ENCODE measurements at places on chromosomes 4 and X.
A peak's percentile ranks its signal among the peaks of the same experiment; 100 is the strongest.

DNA sequence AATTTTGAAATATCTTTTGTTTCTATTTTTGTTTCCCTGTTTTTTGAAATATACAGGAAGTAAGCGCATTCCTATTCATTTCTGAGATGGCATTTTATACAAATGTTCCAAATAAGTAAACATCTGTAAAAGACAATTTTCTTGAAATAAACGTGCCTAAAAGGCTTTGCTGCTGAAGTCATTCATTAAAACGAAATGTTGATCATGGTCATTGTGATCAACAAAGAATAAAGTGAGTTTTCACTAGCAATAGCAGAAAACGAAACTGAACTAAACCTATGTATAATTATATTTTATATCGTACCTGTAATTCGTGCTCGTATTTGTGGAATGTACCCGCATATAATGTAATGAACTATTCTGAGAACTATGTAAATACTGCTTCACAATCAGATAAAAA lies 221.2 kb downstream of the MGST2 start:
- no peak for DNase-seq

DNA sequence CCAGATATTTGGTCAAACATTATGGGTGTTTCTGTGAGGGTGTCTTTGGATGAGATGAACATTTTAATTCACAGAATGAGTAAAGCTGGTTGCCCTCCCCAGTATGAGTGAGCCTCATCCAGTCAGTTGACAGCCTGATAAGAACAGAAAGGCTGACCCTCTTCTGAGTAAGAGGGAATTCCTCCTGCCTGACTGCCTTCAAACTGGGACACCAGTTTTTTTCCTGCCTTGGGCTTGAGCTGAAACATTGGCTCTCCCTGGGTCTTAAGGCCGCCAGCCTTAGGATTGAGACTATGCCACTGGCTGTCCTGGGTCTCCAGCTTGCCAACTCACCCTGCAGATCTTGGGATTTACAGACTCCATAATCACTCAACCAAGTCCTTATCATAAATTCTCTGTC lies 14.5 kb upstream of the MAML3 start:
- DNase-seq = no peak

- DNase-seq = peak; percentile 78
These were observed 74.9 kb downstream of the PRRG1 start for GRCh38 chrX:37424000-37424429.

GRCh38 chr4:84917869-84918600 lies 48.5 kb downstream of the WDFY3 start:
- peak; percentile 45 for DNase-seq

DNA sequence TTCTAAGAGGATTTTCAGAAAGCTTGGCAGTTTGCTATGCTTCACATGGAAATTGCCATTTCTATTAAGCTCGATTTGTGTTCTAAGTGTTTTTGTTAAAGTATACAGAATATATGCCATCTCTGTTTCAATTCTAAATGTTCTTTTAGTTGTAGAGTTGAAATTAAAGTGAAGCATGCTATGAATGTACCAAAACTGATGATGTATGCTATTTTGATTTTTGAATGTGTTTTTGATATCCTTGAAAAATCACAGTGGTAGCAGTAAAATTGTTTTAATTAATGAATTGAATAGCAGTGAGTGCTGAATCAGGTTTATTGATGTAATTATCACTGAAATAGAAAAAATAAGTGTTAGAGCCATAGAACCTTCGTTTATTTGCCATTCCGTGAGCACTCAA lies 110.9 kb downstream of the TENM3 start:
- no peak for DNase-seq

DNA sequence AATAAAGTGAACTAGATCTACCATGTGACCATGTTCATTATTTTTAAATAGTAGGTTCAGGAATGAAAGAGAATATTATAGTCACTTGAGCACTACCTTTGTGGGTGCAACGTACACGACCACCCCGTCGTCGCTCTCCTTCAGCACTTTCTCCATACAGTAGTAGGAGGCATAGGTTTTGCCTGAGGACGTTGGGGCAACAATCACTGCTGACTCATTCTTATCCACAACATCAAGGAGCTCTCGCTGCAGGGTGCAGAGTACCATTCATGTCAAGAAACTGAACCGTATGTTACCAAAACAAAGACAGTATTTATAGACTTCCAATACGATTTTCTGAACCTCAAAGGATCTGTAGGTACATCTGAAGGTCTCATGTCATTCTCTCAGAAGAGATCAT lies 44.7 kb downstream of the DDX60 start:
- DNase-seq = peak; percentile 6

DNA sequence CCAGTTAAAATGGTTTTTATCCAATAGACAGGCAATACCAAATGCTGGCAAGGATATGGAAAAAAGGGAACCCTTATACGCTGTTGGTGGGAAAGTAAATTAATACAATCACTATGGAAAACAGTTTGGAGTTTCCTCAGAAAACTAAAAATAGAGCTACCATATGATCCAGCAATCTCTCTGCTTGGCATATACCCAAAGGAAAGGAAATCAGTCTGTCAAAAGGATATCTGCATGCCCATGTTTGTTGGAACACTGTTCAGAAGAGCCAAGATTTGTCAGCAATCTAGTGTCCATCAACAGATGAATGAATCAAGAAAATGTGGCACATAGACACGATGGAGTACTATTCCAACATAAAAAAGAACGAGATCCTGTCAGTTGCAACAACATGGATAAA lies 91.0 kb upstream of the SH3RF1 start:
- no peak for DNase-seq

DNA sequence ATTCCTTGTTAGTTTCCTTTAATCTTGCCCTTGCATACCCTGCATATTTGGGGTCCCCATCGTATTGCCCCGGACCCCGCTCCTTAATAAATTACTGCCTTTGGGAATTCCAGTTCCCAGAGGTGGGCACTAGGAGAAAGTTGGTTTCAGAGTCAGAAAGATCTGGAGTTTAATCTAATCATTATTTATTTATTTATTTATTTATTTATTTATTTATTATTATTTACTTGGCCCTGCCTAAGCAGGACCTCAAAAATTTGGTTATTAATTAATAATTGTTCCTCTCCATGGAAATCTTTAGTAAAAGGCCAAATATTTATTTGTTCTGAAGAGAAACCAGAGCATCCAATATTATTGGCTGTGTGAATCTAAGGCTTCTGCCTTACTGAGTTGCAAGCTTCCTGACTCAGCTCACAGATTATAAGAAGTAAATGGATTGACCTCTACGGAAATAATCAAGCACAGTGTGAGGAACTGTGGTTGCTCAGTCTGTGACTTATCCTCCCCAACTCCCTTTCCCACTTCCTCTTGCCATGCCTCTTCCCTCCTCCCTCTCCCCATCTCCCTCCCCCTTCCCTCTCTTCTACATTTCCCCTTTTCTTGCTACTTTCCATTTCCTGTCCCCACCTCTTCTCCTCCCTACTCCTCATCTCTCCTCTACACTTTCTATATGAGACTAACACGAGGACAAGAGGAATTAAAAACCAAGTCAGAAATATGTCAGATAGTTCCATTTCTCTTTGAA lies 61.5 kb upstream of the AP1S2 start:
- no peak for DNase-seq

DNA sequence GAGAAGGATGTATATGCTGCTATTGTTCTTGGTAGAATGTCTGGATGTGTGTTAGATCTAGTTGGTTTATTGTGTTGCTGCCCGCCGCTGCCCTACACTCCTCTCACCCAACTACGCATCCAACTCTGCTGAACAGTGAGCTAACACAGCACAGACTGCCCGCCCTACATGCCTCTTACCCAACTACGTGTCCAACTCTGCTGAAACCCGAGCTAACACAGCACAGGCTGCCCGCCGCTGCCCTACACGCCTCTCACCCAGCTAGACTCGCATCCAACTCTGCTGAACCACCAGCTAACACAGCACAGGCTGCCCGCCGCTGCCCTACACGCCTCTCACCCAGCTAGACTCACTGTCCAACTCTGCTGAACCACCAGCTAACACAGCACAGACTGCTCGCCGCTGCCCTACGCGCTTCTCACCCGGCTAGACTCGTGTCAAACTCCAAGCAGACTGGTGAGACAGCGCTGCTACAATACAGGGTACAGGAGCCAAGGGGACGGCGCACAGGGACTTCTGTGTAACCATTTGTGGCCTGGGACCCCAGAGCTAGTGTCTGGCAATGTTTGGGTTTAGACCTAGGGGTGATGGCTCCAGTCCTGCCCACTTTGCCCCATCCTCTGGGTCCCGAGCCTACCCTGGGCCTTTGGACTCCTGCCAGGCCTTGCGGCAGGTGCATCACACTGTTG lies 11.6 kb upstream of the CTBP1 start:
- DNase-seq = no peak

DNA sequence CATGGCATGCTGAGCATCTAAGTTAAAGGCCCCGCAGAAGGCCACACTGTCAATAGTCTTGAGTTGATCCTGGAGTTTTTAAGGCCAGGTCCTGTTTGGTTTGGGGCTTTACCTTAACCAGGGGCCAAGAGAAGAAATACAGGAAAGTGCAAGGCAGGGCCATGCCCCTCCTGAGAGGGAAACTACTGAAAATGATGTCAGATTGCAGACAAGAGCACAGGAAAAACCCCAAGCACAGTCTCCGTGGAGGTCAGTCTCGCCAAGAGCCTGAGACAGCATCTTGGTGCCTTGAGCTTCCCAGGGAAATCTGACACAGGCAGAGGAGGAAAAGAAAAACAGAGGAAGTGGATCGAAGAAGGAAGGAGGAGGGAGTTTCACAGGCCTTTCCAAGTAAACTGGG lies 32.2 kb upstream of the GATB start:
- no peak for DNase-seq

- peak; percentile 74 for DNase-seq
These were observed 24.3 kb upstream of the TSPAN5 start for GRCh38 chr4:98682719-98683118.

- DNase-seq = no peak
These were observed 25.3 kb upstream of the CYBB start for GRCh38 chrX:37754516-37754915.

DNA sequence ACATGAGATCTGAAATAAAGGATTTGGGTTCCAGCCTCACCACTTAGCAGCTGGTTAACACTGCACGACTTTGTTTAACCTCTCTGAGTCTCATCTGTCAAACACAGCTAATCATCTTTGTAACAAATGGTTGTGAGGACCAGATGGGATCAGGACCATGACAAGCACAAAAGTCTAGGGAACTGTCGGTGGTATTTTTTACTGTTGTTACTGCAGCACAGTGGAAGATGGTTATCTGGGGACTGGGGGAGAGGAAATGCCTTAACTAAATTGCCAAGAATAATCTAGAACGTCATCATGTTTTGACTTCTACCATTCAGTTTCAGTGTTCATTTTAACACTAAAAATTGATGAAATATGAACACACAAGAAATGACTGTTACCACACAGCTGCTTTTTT lies 99.5 kb downstream of the ADGRA3 start:
- peak; percentile 60 for DNase-seq

DNA sequence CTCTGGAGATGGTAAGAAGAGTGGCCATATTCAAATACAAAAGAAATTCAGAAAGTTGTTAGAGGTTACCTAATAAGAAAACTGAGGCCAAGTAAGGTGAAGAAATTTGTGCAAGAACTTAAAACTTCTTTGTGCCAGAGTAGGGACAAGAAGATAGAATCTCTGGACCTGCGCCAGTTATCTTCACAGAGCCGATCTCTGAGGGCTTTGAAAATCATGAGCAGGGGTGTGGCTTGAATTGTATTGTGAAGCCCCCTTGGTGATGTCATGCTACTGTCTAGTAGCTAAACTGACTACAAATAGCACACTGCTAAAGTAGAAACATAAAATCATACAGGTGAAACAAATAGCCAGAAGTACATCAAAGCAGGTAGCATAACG lies 184.6 kb downstream of the UGT8 start:
- no peak for DNase-seq

DNA sequence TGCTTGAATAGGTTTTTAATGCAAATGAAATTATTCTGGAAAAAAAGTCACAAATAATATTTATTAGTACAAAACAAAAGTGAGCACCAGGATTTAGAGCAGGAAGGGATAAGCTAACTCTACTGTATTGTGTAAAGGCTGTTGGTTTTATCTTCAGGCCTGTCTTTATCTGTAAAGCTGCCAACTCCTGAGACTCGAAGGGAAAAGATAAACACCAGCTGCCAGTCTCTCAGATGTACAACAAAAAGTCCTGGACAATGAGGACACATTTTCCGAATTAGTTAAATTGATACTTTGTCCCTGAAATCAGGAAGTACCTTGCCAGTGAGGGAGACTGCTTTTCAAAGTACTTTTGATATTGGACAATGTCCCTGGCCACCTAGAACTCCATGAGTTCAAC lies 8.8 kb downstream of the DDX60 start:
- peak; percentile 11 for DNase-seq

DNA sequence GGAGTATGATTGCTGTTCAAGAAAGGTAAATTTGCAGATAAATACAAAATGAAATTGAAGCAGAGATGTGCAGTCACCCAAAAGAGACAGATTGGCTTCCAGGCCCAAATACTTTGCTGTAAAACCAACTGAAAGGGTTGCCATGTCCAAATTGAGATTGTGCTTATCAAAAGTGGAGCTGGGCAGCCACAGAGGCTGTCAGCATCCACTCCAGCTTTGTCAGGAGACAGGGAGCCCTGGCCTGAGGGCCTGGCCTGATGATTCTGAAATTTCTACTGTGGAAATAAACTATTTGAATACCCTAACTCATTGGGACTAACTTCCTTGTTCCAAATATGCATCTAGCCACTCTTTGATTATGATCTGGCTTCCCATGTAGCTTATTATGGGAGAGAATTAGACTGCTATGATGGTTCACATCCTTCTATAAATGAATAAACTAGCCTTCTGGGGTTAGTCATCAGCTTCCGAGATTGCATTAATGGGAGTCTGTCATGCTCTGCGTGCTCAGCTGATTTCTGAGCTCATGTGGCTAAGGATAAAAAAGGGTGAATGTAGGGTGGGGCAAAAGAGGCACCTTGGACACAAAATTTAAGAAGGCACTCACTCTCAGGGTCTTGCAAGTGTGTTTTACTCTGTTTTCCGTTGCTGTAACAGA lies 48.2 kb downstream of the SLC34A2 start:
- DNase-seq = peak; percentile 60

DNA sequence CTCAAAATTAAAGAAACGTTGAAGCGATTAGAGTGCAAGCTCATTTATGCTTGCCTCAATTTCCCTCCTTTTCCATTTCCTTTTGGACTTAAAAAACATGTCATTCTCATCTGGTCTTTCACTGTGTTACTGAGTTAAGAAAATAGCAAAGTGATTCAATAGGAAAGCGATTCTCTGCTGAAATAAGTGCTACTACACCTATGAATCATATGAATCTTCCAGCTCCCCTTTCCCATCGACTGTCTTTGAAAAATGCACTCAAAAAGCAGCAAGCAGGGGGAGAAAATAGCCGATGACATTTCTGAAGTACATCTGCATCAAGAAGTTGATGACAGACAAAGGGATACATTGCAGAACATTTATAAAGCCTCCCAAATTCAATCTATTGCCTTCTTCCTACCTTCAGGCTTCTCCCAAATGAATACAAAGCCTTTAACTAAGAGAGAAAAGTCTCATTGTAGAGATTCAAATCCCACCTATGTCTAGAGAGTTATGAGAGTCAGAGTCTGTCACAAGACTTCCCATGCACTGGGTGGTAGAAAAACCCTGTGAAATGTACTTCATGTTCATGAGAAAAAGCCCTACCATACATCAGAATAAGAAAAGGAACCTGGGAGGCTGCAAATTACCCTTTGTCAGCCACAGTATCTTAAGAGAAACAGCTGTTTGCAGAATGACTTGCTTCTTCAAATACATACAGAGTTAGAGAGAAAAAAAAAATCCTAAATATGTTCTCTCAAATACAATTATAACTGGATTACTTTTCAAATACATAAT lies 78.9 kb downstream of the MBNL3 start:
- DNase-seq = no peak

GRCh38 chr4:81811562-81812293 lies 340.0 kb upstream of the RASGEF1B start:
- no peak for DNase-seq

All from EH (cell line).